ENCODE measurements at places on chromosomes 7 and 10.

DNA sequence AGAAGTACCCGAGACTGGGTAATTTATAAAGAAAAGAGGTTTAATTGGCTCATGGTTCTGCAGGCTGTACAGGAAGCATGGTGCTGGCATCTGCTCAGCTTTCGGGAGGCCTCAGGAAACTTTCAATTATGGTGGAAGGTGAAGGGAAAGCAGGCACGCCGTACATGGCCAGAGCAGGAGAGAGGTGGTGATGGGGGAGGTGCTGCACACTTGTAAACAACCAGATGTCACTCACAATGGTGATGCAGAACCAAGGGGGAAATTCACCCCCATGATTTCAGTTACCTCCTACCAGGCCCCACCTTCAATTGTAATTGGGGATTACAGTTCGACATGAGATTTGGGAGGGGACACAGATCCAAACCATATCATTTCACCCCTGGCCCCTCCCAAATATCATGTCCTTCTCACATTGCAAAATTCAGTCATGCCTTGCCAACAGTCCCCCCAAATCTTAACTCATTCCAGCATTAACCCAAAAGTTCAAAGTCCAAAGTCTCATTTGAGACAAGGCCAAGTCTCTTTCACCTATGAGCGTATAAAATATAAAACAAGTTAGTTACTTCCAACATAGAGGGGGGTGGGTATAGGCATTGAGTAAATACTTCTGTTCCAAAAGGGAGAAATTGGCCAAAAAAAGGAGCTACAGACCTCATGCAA is 50.0 kb downstream of the RSBN1L start:
- no peak for DNase-seq

GRCh38 chr10:44937196-44938005 is 22.2 kb upstream of the RASSF4 start:
- no peak for DNase-seq

DNA sequence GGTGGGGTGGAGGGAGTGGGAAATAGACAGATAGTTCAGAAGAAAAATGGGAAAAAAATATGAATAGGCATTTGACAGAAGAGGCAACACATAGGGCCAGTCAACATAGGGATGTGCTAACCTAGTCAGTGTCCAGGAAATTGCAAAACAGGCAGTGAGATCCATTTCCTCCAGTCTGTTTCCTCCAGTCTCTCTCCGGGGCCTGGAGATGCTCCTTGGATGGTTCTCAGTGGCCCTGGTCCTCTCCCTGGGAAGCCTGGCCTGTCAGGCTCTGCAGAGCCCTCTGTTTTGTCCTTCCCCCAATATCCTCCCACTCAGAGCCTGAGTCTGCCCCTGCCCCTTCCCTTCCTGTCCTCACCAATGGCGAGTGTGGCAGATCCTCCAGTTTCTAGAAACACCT is 52.6 kb downstream of the SYPL1 start:
- DNase-seq, result no peak

DNA sequence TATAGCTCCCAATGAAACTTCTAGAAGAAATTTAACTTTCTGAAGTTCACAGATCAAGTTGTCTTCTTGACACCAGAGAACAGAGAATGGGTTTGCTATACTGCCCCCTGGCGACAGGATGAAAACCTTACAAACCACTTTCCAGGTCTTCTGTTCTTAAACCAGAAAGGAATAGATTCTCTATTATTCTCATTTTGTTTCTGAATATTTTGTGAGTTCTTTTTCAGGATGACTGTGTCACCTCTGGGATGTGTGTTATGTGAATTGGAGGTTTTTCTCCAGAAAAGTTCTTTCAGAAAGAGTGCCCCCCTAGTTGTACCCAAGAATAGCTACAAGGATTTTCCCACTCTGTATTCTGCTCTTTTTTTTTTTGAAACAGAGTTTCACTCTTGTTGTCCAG is 6.3 kb downstream of the IFT22 start:
- no peak for DNase-seq
